ENCODE measurements at places on chromosomes 11 and 22.

- no peak for DNase-seq
Observed at GRCh38 chr11:20518323-20518834, 81.0 kb upstream of the SLC6A5 start.

- DNase-seq: no peak
Observed at GRCh38 chr11:17877886-17878285, 135.0 kb downstream of the SERGEF start.

DNA sequence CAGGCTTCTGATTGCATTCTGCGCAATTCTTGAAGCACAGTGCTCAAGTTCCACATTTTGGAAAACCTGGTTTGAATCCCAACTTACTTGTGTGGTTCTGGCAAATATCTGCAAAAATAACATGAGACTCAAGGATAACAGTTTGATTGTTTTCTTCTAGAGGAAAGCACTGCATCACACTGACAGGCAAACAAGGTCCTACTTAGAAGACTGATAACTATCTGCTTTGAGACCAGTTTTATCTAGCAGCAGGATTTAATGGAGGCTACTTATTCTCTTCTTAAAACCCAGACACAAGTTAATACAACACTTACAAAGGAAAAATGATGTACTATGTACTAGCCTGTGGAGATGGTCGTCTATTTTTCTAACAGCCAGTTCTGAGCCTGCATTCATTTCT lies 41.4 kb downstream of the RIC3 start:
- no peak for DNase-seq

GRCh38 chr11:33674035-33674814 lies 26.4 kb downstream of the C11orf91 start:
- DNase-seq: no peak

DNA sequence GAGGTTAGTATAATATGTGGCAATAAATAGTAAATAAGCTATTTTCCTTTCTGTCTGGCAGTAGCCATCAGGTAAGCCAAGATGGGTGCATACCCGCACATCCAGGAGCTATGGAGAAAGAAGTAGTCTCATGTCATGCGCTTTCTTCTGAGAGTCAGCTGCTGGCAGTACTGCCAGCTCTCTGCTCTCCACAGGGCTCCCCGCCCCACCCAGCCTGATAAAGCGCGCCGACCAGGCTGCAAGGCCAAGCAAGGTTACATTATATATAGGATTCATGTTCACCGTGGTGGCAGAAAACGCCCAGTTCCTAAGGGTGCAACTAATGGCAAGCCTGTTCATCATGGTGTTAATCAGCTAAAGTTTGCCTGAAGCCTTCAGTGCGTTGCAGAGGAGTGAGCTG lies 126.2 kb downstream of the ATG16L2 start:
- no peak for DNase-seq

DNA sequence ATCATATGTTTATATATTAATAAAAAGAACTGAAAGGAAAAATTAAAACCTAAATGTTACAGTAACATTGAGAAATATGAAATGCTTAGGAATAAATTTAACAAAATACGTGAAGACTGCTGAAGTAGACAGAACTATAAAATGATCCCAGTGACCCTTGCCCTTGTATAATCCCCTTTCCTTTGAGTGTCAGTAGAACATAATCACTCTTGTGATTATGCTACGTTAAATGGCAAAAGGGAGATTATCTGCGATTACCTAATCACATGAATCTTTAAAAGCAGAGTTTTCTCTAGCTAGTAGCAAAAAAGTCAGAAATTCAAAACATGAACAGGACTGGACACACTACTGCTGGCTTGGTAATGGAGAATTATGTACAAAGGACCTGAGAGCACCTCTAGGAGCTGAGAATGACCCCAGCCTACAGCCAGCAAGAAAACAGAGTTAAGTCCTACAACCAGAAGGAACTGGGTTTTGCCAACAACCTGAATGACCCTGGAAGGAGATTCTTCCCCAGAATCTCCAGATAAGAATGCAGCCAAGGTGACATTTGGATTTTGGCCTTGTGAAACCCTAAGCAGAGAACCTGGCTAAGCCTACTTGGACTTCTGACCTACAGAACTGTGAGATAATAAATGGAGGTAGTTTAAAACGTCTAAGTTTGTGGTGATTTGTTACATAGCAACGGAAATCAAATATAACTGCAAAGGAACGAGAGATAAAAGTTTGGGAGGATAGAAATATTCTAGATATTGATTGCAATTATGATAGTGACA lies 157.2 kb downstream of the ATG16L2 start:
- no peak for DNase-seq

DNA sequence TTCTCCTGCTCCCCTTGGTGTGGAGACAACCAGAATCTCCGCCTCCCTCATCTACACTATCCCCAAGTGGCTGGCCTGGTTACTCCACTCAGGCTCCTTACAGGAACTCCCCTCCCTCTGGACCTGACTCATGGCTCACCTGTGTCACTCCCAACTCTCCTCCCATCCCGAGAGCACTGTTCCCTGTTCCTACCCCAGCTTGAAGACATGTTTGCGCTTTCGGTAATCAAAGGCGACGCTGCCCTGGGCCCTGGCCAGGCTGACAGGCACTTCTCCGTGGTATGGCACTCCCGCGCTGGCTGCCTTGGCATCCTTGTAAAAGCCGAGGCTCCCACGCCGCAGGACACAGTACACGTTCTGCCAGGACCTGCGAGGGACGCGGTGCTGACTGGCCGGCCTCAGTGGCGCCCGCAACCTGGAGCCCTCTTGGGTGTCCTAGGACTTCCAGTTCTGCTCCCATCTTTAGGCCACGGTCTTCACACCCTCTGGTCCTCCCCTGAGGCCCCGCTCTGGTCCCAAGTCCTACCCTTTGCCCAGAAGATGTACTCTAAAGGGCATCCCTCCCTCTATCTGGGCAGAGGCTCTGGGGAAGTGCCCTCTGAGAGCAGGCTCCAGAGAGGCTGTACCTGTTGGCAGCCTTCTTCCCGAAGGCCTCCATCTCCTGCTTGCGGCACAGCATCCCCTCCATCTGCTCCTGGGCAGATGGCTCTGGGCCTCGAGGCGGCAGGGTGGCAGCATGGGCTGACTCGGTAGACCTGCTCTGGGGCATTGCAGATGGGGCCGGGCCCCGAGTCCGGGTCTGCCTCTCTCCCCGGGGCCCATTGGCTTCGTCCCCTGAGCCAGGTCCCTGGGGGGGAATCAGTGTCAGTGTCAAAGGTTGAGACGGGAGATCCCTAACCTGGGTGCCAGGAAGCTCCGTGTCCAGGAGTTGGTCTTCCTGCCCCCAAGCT lies 9.4 kb upstream of the RBM4B start:
- DNase-seq: no peak
